NCI-H460 (cell line): ENCODE measurements at places on chromosomes 1 and 21.

DNA sequence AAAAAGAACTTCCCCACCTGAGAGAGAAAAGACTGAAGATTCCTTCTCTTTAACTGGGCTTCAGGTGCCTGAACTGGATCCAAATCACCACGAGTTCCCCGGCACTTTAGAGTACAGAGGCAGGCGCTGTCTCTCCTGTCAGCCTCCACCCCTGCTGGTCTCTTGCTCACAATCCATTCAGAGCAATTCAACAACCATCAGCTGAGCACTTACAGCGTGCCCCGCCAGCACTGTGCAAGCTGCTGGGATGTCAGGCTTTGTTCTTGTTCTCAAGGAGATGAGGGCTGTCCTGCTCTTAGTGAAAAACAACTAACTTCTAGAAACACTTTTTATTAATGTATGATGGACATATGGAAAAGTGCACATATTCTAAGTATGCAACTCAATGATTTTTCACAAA, 68.7 kb upstream of the VAMP3 start:
- DNase-seq: no peak

GRCh38 chr21:41895643-41896493, 16.7 kb upstream of the PRDM15 start:
- no peak for DNase-seq

GRCh38 chr1:192926736-192927135, 117.9 kb downstream of the RGS2 start:
- DNase-seq: no peak

GRCh38 chr1:115879977-115880376, 39.1 kb upstream of the NHLH2 start:
- no peak for DNase-seq

DNA sequence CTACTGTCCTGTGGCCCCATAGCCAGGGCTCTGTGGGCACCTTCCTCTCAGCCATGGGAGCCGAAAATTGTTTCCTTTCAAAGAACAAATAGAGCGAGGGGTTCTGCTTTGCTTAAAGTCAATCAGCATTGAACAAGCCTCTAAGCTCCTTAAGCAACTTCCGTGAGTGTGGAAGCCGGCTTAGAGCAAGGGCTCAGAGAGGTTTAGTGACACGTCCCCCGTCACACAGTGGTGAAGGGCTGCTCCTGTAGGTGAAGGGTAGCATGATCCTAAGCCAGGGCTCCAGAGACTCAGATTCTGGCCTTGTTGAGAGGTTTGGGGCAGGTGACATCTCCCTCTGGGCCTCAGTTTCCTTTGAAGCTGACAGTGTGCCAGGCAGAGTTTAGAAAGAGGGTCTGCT, 94.0 kb upstream of the WNT4 start:
- no peak for DNase-seq
